ENCODE measurements at places on chromosomes 11 and 22.
A peak's percentile ranks its signal among the peaks of the same experiment; 100 is the strongest.

DNA sequence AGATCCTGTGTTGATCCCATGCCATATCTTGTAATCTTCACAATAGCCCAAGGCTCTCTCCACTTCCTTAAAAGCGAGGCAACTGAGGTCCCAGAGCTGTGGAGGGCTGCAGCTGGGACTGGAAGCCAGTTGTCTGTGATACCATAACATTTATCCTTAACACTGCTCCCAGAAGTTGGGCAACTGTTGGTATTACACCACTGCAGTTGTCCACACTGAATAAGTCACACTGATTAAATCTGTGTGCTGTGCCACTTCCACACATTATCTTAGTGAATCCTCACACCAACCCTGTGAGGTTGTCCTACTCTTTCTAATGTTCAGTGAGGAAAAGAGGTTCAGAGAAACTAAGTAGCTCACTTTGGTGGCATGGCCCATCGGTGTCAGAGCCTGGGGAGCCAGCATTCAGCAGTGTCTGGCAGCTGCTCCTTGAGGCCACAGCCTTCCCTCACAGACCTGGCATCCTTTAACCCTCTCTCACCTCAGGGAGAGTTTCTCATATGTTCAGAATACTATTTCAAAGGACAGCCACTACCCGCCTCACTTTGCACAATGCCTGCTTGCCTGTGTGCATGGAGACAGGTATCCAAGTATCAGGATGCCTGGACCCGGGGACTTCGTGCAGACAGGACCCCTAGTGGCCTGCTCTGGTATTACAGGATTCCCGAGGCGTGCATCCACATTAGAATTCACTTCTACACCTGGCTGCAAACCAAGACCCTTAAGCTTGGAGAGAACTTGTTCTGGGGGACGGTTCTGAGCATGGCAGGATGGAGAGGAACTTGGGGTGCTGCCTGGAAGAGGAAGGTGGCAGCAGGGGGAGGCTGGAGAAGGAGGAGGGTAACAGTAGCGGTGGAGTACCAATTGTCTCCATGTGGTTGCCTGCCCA is 221.9 kb upstream of the TBCEL start:
- no peak for DNase-seq

- DNase-seq = no peak
Observed at GRCh38 chr11:68369756-68370155, 57.4 kb downstream of the LRP5 start.

DNA sequence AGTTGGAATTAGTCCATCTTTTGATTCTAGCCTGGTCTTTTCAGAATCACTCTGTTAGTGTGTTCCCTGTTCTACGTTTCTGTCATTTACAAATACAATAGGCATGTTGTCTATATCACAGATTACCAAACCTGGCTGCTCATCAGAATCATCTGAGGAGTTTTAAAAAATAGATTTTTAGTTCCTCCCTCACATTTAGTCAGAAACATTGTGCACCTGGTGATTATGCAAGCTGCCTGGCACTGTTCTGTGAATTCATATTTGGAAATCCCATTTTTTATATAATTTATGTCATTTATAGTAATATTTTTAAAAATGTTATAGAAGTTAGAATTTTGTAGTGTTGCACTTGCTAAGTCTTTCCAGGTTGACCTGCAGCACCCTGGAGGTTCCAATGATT is 107.3 kb downstream of the PDE3B start:
- no peak for DNase-seq

- DNase-seq = no peak
Observed at GRCh38 chr11:114284021-114284420, 12.2 kb upstream of the NNMT start.

DNA sequence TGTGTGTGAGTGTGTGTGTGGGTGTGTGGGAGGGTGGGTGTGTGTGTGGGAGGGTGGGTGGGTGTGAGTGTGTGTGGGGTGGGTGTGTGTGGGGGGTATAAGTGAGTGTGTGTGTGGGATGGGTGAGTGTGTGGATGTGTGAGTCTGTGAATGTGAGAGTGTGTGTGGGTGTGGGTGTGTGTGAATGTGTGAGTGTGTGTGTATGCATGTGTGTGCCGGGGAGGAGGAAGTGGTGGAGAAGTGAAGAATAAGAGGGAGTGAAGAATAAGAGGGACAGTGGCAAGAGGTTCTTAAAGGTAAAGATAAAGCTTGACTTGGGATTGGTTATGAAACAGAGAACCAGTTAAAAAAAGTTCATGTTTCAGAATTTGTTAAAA is 54.0 kb downstream of the PRR5L start:
- no peak for DNase-seq

- DNase-seq = no peak
Observed at GRCh38 chr22:50532824-50533796, 3.3 kb upstream of the TYMP start.

GRCh38 chr11:45180179-45180847 is 33.9 kb downstream of the PRDM11 start:
- no peak for DNase-seq

- no peak for DNase-seq
Observed at GRCh38 chr11:96340555-96340885, 2.5 kb downstream of the MAML2 start.

GRCh38 chr11:96127596-96127959 is 203.7 kb upstream of the MTMR2 start:
- no peak for DNase-seq

DNA sequence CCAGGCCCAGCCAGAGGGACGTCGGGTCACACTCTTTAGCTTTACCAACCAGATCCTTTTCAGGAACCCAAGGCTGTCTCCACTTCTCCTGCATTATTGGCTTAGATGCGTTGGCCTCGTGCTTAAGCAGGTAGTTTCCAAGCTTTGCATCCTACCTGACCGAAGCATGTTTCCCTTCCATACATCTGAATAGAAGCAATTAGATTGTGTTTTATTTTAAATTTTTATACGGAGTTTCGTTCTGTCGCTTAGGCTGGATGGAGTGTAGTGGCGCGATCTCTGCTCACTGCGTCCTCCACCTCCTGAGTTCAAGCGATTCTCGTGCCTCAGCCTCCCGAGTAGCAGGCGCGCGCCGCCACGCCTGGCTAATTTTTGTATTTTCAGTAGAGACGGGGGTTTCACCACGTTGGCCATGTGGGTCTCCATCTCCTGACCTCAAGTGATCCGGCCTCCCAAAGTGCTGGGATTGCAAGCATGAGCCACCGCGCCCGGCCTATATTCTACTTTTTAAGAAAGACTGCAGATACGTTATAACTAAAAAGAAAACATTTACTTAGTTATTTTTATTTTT is 677 bp downstream of the DYNC2H1 start:
- no peak for DNase-seq

DNA sequence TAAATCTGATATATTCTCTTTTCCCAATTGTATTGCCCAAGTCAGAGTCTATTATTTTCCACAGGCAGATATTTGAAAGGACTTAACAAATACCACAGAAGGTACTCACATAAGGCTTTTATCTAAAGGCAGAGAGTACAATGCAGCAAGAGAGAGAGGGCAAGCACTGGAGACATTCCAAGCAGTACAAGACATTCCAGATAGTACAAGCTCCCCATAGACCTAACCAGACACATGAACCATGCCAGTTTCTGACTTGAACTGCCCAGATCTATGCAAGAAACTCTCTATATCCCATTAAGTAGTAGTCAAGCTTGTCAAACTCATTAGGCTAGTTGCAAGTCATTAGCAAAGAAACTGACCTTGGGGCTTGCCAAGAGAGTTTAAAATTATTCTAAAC is 11.2 kb upstream of the MS4A6E start:
- DNase-seq = no peak

DNA sequence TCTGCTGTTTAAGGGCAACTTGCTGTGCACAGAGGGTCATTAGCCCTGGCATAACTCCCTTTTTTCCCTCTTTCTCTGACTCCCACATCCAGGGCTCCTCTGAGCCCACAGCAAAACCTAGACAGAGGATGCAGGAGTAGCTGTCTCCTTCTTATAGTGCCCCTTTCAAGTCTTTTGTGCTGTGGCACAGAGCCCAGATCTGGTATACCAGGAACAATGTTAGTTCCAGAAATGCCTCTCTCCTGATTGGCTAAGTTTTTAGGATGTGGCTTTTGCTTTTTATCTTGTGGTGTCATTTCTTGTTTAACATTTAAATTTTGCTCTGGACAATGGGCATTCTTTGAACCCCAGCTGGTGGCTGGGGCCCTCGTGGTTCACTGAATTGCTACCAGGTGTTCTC is 25.6 kb upstream of the RRM1 start:
- no peak for DNase-seq

- DNase-seq = no peak
Observed at GRCh38 chr11:1747753-1748635, 2.4 kb downstream of the IFITM10 start.

- no peak for DNase-seq
Observed at GRCh38 chr11:62120001-62120400, 3.8 kb upstream of the INCENP start.

GRCh38 chr22:38504731-38505540 is 1.2 kb downstream of the DDX17 start:
- DNase-seq = peak; percentile 49

- no peak for DNase-seq
Observed at GRCh38 chr11:135033540-135033939, 621.5 kb upstream of the B3GAT1 start.

DNA sequence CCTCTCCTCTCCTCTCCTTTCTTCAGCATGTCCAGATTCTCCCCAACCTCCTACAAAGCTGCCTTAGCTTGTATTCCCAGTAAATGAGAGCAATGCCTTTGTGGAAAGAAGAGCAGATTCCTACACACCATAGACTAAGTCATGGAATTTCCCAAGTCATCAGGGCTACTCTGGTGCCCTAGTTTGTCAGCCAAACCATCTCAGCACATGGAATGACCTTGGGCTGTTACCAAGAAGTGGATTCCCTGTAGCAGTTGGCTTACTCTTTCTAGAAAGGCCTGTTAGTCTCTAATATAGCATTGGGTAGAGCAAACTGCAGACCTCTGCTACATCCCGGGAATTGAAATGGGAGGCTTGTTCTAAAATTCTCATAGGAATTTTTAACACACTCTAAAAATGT is 108.9 kb upstream of the OLFML1 start:
- DNase-seq = no peak

DNA sequence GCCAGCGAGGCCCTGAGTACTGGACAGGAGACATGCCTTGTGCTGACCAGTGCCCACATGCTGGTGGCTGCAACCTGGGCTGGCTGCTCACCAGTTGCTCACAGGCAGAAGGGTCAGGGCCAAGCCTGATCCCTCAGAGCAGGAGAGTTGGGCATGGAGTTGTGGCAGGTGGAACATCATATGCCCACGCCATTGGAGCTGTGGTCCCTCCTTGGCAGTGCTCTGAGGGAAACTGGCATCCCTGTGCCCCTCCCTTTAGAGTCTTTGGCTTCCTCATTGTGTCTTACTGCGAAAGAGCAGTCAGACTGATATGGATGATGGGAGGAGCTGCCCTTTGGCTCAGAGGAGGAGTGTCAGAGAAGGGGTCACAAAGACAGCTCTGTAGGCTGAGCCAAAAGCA is 3.1 kb upstream of the MYEOV start:
- no peak for DNase-seq

GRCh38 chr11:92297567-92298553 is 73.2 kb downstream of the FAT3 start:
- DNase-seq = no peak

DNA sequence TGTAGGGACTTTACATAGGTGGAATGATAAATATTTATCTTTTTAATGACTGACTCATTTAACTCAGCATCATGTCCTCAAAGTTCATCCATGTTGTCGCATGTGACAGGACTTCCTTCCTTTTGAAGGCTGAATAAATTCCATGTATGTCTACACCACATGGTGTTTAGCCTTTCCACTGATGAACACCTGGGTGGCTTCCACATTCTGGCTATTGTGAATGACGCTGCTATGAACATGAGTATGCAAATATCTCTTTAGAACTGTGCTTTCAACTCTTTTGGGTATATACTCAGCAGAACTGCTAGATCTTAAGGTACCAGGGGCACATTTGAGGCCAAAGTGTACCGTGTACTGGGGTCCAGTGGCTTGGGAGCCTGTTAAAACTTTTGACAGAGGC is 24.1 kb downstream of the LARGE1 start:
- DNase-seq = no peak

GRCh38 chr11:81839976-81840375 is 893.7 kb downstream of the FAM181B start:
- no peak for DNase-seq

DNA sequence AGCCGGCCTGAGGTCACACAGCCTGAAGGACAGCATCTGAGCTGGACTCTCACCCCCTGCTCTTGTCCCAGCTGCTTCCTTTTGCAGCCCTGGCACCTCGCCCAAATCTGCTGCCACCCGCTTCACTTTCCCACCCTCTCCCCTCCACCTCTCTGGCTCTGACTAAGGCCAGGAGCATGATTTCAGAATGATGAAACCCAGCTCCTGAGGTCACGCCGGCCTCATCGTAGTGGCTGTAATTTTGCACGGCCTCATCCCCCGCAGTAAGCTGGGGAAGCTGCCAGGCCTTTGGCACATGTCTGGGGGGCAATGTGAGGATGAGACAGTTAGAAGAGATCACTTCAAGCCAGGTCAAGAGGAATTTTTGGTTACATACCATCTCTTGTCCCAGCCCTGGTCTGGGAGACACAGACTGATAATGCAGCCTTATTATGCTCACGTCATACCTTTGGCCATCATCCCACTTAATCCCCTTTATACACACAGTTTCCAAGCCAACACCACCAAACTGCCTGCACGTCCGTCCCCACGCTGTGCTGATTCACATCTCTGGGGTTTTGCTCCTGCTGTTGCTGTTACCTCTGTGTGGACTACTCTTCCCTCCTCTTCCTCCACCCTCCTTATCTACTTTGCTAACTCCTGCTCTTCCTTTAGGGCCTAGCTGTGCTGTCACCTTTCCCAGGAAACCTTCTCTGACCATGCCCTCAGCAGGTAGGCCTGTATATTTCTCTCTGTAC is 58.1 kb downstream of the CHRDL2 start:
- no peak for DNase-seq

DNA sequence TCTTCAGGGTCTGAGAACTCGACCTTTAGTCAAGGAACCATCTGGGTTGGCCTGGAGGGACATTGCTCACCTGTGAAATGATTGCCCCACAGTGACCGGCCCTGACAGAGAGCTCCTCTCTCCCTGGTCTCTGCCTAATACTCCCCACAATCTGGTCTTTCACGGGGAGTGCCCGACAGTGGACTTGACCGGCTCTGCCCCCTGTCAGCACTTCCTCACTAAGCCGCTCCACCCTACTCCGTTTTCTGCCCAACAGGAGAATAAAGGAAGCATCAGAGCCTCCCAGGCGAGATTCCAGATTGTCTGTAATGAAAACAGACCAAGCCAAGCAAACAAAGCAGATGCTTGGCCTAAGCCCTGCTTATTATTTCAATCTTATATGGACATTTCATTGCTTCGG is 87.8 kb downstream of the FBXO7 start:
- no peak for DNase-seq

GRCh38 chr11:123183391-123184099 is 11.5 kb downstream of the CLMP start:
- DNase-seq = no peak
